Heart right ventricle (tissue), 16 donors: ENCODE measurements at places on chromosomes 1 and 21. TPM values are rescaled to one million over a fixed set of nuclear protein-coding genes. Genes with fewer than 3 reads are reported as not detected.

KCNN3 gene
- 3.6 TPM for total RNA-seq

DNA sequence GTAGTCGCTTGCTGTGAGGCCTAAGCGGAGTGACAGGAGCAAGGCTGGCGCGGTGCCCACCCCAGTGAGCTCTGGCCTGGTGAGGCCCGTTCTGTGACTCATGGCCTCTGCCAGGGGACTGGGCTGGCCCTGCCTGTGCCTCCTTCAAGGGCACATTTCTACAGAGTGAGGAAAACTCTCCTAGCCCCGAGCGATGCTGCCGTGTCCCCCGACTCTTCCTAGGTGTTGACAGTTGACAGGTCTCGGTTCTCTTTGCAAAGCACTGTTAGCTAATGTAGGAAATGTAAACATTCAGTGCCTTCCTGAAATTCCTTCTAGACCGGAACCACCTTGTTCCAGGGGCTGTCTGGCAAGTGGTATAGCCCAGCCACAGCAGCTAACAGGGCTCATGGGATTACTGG, 43.9 kb downstream of the ABCG1 start:
- peak; percentile 81 for DNase-seq

DNA sequence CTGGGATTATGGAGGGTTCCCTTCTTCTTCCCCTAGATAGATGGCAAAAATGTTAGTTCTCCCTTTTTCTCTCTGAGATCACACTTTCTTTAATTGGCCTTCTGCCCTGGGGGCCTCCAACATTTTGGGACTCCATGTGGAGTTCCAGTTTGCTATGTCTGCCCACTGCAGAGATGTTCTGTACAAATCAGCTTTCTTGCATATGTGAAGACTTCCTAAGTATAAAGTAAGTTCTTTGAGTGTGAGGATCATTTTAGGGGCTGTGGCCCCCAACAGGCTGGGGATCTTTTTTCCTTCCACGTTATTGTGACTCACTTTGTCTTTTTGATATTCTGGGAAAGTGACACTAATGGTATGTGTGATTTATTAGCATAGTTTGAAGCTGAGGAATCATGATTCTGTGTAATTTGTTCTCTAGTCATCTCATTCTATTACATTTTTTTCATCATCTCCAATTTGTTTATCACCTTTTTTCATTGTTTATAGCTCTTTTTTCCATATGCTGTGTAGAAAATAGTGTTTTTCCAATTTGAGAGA, 48.2 kb downstream of the HHAT start:
- no peak for DNase-seq

DNA sequence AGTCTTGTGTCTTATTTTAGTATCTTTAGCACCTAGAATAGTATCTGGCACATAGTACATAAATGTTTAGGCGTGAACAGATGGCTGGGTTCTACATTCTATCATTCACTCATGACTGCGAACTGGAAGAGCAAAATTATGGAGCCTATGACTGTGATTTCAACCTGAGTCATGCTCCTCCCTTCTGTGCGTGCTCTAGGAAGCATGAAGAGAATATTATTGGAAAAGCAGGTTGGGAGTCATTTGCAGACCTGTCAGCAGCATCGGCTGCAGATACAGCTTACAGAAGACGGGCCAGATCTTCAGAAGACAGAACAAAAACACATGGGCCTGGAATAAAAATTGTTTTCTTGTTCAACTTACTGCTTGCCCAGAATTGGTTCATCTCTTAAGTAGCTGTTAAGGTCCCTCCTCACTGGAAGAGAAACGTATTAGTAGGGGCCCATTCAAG, 344.0 kb upstream of the USP24 start:
- no peak for DNase-seq

DNA sequence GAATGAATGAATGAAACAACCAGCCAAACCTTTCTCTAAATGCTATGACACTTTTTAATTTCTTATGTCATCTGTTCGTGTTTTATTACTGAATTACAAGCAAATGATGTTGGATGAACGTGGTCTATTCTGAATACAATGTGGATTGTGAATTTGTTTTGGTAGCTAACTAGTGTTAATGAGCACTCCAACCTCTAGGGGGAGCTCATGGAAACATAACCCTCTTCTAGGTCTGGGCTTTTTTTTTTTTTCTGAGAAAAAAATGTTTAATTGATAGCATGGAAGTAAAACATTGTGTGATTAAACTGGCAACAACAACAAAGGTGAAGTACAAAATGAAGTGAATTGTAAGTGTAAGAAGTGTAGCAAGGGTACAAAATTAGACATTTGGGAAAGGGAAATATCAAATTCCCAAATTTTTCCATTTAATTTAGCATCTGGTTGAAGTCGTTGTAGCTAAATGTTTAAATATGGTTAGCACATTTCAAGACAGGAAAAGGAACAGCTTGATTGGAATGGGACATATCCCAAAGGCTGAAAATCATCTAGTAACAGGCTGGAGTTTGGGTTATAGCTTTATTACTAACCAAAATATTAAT, 42.6 kb upstream of the PTGS2 start:
- no peak for DNase-seq
